ENCODE measurements at places on chromosomes 13 and 19.
A peak's percentile ranks its signal among the peaks of the same experiment; 100 is the strongest.

DNA sequence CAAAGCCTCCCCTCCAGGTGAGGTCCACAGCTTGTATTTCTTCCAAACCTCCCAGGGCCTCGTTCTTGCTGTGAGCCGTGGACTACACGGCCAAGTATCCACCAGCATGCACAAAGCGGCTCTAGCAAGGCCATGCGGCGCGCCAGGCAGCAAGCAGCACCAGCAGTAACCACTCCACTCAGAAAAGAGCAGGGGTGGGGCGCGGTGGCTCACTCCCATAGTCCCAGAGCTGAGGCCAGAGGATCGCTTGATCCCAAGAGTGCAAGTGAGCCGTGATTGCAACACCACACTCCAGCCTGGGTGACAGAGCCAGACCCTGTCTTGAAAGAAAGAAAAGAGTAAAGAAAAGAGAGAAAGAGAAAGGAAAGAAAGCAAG lies 4.7 kb downstream of the CCDC8 start:
- DNase-seq: no peak

- no peak for DNase-seq
Observed at GRCh38 chr19:50889638-50890037, 16.4 kb downstream of the KLK2 start.

- no peak for DNase-seq
Observed at GRCh38 chr13:79307866-79308298, 98.2 kb downstream of the RBM26 start.

GRCh38 chr13:102440259-102440936 lies 38.5 kb upstream of the FGF14 start:
- no peak for DNase-seq

GRCh38 chr19:33403221-33403972 lies 29.9 kb downstream of the CEBPG start:
- no peak for DNase-seq

DNA sequence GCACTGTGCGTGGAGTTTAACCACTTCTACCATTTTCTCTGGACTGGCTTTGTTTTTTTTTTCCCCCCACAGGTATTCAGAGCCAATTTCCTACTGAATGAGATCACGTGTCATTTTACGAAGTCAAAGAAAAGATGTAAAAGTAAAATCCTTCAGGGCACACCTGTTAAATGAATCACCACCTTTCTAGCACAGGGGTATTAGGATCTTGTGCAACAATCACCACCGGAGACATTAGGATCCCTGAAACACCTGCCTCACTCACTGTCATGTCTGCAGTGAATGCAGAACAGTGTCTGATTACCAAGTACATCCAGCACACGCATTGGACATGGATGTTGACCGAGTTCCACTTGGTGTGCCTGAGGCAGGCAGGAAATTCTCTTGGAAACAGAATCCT lies 17.2 kb downstream of the BRD4 start:
- DNase-seq: no peak

GRCh38 chr19:47109541-47110375 lies 3.8 kb downstream of the ZC3H4 start:
- peak; percentile 13 for DNase-seq

Measured in stimulated activated CD8-positive, alpha-beta memory T cell treated with anti-CD3 and anti-CD28 coated beads, Interleukin-4, amount 100 ng/mL, for 4 hours (primary cell).